ENCODE measurements at places on chromosomes 11 and 22.

GRCh38 chr11:121717296-121717695 is 264.5 kb upstream of the SORL1-AS1 start:
- H3K27me3 ChIP-seq: no peaks in the 10 kb centered on the region
- H3K4me1 ChIP-seq: peaks cover 4% of the 10 kb centered on the region
- no peak overlapping the region for H3K27ac ChIP-seq

DNA sequence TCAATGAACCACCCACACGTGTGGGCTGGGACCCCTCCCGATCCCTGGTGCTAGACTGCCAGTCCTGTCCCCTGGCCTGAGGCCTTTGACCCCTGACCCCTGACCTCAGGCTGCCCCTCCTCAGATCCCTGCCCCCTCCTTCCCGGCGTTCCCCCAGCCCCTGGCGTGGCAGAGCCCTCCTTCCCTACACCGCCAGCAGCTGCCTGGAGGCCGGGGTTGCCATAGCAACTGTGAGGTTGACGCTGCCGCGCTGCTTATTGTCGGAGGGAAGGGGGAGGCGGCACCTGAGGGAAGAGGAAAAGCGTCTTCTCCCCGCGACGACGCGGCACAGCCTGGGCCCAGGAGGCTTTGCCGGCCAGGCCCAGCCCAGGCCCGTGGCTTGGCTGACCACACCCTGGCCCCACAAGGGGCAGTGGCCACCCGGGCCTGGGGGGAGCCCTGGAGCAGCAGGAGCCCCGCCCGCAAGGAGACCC is 32.6 kb downstream of the SHANK3 start:
- no peak overlapping the region for H3K27ac ChIP-seq
- H3K4me1 ChIP-seq: no peaks in the 10 kb centered on the region
- H3K4me3 ChIP-seq: no peak overlapping the region
- no peaks in the 10 kb centered on the region for H3K36me3 ChIP-seq

DNA sequence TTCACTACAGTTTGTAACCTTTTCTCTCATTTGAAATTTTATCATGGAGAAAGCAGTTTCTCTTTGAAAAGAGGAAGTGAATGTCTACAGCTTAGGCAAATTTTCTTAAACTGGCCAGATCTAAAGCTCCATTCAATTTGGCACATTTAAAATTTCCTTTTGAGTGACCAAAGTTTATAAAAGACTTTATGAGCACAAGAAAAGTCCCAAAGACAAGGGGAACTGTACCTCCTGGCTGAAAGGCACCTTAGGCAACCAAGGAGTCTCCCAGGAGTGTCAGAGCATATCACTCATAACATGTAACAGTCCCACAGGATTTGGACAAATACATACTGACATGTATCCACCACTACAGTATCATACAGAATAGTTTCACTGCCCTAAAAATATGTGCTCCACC is 41.3 kb downstream of the NARS2 start:
- H3K27me3 ChIP-seq: no peaks in the 10 kb centered on the region
- no peaks in the 10 kb centered on the region for H3K4me1 ChIP-seq
- no peak overlapping the region for H3K4me3 ChIP-seq
- no peak overlapping the region for H3K27ac ChIP-seq

GRCh38 chr11:131675121-131675888 is 304.9 kb downstream of the NTM start:
- H3K27me3 ChIP-seq: peaks cover 54% of the 10 kb centered on the region
- no peak for DNase-seq
- no peaks in the 10 kb centered on the region for H3K36me3 ChIP-seq
- H3K4me1 ChIP-seq: no peaks in the 10 kb centered on the region

DNA sequence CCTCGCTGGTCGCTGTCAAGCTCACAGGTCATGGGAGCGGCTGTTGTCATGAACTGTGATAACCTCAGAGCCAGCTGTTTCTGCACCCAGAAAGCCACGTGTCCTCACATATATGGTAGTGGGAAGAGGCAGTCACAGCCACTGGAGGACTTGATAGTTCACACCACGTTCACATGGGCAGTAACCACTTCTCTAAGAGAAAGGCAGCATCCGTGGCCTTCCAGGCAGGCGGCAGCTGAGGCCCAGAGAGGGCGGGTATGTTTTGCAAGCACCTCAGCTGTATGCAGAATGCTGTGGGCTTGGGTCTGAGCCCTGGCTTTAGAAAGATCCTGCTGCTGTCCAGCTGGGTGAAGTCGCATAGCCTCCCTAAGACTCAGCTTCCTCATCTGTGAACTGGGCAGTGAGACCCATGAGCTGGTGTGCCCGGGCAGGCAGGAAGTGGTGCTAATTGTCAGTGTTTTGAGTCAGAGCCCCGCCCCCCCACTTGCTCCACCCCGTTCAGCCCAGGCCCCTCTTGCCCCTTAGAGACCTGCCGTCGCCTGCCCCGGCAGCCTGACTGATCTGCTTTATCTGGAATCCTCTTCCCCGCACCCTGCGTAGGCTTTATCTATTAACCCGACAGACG is 13.3 kb downstream of the TTC38 start:
- DNase-seq: no peak
- H3K36me3 ChIP-seq: peaks cover 1% of the 10 kb centered on the region
- no peaks in the 10 kb centered on the region for H3K27me3 ChIP-seq
- no peaks in the 10 kb centered on the region for H3K4me1 ChIP-seq
- no peak overlapping the region for H3K27ac ChIP-seq

Measured in PC-3 (cell line).